ENCODE measurements at places on chromosomes 5 and 9.

DNA sequence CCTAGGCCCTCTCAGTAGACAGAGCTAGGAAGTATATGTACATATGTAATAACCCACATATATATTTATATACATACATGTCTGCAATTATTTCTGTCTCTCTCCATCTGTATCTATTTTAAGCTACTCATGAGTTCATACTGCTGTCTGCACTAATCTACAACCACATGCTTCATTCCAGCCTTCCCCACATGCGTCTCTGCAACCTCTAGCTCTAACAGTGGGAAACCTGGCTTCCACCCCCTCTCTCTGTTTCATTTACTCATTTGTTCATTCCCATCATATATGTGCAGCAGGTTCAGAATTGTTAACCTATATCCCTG lies 23.3 kb downstream of the DCANP1 start:
- DNase-seq = no peak

GRCh38 chr5:96142184-96142781 lies 180.6 kb upstream of the ELL2 start:
- DNase-seq = no peak

DNA sequence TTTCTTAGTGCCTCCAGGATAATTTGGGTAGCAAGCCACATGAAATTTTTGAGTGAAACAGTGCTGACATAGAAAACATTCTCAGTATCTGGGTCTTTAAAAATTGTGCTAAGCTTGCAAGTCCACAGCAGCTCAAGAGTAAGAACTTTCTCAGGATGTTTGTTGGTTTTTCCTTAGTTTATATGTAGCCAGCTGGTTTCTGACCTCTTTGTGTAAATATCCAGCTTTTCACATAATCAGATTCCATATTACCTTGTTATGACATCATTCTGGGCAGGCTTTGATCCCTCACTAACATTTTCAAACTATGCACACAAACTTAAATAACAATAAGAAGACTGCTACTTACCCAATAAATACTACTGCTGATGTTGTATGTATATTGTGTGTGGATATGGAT lies 82.9 kb upstream of the VCAN start:
- DNase-seq = no peak

- no peak for DNase-seq
These were observed 810.4 kb upstream of the GRAMD2B start for GRCh38 chr5:125612776-125613175.

- no peak for DNase-seq
These were observed 367 bp upstream of the SHC3 start for GRCh38 chr9:89178830-89179539.

GRCh38 chr9:136377341-136378169 lies 4.1 kb upstream of the CARD9 start:
- no peak for DNase-seq

DNA sequence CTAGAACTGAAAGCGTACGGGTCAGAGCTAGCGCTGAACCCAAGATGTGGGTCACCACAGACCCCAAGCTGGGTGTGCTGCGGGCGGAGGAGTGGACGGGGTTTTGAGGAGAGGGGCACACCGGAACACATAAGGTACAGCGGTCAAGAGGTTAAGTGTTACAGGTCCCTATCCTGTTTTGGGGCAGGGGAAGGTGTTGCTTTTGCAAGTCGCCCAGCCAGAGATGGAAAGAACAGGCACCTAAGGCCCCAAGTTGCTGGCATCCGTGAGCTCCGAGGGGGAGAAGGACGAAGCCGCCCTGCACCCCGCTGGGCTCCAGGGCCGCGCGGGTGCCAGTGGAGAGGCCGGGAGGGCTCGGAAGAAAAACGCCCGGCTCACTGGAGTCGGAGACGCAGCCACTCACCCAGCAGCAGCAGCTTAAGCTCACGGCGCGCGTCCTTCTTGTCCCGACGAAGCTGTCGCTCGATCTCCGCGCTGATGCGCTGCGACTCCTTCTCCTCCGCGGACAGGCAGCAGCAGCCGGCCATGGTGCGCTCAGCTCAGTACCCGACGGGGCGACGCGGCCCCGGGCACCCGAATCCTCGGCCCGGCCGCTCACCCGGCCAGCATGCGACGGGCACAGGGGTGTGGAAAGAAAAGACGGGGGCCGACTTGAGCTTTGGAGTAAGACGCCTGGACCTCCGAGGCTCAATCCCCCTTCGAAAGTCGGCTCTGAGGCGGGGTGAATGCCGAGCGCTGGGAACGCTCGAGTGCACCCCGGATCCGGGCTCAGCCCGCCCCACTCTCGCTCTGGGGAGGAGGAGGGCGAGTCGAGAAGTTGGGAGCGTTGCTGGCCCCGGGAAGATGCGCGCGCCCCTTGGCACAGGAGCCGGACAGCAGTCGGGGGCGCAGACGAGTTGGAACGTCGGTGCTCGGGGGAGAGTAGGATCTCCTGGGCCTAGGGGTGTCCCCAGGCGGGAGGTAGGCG lies 572 bp downstream of the GNA14 start:
- DNase-seq = peak; percentile 12

DNA sequence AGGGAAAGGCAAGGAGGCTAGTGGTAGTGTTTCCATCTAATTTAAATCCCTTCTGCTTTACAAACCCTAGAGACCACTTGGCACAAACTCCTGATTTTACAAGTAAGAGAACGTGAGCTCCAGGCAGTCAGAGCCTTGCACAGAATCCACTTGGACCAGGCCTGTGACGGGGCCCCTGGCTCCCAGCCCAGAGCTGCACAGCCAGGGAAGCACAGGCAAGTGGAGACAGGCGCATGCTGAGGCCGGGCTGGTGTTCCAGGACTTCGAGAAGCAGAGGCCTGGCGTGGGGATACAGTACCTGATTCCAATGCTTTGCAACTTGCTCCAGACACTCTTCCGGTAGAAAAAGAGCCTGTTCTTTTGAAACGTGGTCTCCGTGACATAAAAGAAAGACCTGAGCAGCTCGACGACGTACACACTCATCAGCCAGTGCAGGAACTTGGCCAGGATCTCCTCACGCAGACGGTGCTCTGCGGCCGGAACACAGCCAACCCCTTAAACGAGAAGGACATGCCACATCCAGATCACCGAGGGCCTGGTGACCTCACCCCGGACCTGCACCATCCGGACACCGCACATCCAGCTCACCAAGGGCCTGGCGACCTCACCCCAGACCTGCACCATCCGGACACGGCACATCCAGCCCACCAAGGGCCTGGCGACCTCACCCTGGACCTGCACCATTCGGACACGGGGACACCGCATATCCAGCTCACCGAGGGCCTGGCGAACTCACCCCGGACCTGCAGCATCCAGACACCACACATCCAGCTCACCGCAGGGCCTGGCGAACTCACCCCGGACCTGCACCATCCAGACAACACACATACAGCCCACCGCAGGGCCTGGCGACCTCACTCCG lies 12.5 kb downstream of the TERT start:
- DNase-seq = no peak

- no peak for DNase-seq
These were observed 56.0 kb upstream of the PCAT7 start for GRCh38 chr9:94498801-94499453.

- no peak for DNase-seq
These were observed 8.7 kb upstream of the AHRR start for GRCh38 chr5:312845-313244.

DNA sequence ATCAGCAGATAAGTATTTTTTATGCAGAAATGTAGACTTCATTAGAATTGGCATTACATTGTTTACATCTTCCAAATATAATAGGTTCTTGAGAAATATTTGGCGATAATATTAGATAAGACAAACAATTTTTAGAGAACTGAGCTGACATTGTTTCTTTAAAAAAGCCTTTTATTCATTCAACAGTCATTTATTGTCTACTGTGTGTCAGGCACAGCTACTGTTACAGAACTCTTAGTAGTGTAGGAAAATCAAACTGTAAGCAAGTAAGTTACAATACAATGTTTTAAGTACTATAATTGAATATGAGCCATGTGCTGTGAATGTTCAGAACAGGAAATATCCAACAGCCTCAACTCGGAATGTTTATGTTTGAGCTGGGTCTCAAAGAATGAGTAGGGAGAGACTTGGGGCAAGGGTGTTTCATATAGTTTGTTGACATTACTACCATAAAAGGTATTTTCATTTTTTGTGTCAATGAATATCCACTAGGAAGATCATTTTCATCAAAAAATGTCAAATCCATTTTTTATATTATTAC lies 114.0 kb downstream of the CDC42SE2 start:
- peak; percentile 73 for DNase-seq

DNA sequence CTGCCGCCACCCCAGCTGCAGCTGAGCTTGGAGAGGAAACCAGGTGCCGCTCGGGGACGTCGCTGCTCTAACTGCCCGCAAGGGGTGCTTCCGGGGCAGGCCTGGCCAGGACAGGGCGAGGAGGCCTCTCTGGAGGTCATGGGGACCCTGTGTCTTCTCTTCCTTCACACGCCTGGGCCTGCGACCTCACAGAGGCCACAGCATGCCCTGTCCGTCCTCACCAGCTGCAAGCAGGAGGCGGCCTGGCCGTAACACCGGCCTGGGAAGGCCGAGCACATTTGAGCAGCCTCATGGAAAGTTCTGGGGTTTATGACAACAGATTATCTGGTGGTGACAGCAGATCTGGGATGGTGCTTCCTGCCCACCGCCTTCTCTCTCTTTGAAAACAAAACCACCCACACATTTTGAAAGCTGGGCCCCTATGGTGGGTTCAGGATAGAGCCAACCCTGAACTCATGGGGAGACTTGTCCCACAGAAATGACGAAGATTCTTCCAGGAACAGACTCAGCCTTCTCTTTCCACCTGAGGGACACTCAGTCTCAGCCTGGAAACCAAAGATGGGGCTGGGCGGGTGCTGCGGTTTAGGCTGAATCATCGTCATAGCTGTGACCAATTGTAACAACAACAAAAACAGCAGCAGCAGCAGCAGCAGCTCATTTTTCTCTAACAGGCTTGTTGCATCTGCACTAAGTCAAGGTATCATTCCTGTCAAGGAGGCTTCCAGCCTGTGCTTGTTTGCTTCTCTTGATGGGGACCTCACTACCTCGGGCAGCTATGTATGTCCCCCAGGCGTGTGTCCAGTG lies 99.6 kb upstream of the RAPGEF1 start:
- peak; percentile 60 for DNase-seq

DNA sequence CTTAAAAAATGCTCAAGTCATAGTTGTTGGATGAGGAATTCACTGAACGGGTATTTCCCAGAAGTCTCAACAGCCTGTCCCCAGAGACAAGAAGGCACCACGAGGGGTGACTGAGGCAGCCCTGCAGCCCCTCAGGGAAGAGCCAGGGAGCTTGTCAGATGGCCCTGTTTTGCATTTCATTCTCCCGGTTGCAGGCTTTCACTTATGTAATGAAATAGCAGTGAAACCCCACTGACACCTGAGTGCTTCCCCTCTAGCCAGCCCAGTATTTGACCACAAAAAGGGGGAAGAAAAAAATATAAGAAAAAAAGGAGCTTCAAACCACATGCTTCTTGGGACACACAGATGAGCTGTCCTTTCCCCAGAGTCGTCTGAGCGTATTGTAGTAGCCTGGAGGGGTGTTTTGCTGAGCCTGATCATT lies 75.3 kb upstream of the IL12B start:
- DNase-seq = no peak

DNA sequence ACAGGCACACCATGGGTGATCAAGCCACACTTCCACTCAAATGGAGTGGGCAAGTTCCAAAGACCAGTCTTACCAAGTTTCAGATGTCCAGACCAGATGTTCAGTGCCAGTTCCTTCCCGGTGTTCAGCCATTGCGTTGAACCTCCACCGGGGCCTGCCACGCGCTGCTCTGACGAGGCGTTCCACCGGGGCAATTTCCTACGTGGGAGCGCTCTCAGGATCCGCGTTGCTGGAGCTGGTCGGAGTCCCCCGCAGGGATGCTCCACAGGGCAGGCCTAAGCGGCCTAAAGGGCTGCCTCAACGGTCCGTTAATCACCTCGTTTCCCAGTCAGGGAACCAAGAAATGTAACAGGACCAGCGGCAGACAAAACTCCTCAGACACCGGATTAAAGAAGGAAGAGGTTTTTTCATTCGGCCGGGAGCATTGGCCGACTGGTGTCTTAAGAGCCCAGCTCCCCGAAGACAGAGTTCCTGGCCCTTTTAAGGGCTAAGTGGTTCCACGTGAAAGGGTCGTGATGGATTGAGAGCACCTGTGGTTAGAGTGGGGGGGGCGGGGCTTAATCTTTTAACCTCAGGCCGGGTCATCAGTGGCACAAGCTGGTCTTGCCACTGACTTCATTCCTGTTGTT lies 35.7 kb upstream of the PPP1R26 start:
- DNase-seq = no peak

DNA sequence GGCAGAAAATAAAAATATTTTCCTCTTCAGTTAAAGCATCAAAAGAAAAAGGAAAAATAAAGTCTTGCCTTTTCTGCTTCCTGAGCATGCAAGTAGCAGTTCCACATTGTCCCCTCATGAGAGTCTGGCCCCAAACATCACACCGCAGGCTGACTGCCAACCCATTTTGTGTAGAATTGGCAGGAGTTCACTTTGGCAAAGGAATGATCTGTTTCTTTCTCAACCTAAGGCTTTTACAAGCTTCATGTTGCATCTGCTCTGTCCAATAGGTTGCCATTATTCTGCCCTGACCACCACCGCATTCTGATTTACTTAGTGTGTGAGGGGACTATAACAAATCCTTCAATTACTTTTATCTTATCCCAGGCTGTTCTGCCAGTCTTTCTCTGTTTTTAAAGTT lies 249.5 kb downstream of the ISL1 start:
- DNase-seq = no peak

DNA sequence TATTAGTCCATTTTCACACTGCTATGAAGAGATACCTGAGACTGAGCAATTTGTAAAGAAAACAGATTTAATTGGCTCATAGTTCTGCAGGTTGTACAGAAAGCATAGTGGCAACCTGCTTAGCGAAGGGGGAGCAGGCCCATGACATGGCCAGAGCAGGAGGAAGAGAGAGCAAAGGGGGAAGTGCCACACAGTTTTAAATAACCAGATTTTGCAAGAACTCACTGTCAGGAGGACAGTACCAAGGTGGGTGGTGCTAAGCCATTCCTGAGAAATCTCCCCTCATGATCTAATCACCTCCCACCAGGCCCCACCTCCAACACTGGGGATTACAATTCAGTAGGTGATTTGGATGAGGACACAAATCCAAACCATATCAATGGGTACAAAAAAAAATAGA lies 16.8 kb upstream of the PCSK5 start:
- DNase-seq = no peak
